ENCODE measurements at places on chromosomes 3 and 15. TPM values are rescaled to one million over a fixed set of nuclear protein-coding genes. Genes with fewer than 3 reads are reported as not detected.

DNA sequence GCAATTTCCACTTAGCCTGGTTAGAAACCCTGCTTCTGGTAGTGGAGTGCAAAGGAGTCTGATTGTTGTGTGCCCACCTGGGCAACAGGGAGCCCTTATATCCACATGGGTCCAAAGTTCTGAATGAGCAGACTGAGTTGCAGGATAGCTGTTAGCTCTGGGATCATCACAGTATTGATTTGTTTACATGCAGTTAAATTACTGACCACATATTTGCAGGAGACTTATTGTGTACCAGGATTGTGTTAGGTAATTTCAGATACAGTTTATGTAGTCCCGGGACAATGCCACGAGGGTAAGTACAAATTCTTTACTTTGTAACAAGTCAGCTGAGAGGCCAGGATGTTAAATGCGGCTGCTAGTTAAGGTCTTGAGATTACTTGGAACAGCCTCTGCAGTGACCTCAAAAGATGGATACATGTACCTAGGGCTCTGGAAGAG, 18.8 kb downstream of the ARHGEF26 start:
- DNase-seq, result no peak

DNA sequence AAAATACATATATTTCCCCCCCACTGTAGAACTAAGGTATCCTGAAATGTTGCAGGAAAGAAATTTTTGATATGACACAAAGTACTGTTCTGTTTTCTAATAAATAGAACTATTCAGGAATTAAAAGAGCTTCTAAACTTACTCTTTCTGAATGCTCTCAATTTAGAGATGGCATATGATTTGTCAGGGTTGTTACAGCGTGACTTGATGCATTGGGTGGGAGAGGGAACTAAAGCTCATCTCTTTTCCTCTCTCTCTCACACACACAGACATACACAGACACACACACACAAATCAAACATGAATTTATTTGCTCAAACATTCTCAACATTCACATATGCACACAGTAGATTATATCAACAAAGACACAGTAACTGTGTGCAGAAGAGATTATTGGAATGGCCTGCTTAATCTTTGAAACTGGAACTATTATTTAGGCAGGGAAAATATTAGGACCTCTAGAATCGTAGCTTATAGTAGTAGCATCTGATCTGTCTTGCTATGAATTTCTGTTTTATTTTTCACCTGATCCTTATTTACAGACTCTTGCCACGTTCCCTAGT, 807.4 kb upstream of the GBE1 start:
- no peak for DNase-seq

- DNase-seq, result no peak
Observed at GRCh38 chr3:23865595-23866396, 51.0 kb downstream of the NKIRAS1 start.

DNA sequence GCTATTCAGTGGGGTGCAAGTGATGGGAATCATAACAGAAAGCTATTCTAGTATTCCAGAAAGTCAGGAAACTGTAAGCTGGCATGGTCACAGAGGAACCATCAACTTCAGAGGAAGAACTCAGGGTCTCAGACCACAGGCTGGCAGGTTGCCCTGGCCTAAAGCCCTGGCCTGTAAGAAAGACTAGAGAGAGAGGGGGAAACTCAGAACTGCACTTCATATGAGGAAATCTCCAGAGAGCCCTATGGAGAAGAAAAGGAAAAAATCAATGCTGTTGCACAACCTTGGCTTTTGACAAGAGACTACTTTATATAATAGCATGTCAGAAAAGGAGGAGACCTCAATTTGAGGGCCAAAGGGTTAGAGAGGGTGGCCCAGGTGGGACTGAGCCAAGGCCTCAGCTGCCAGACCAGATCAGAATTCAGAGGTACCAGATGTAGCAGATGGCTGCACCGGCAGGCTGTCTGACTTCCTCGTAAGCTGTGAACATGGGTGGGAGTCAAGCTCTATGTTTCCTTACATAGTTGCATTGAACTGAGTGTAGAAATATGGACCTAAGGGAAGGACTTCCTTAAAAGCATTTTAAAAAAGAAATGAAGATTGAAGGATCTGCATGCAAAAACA, 333.8 kb downstream of the PDCD6IP start:
- DNase-seq, result no peak

GRCh38 chr3:8538913-8539312, 37.3 kb downstream of the LMCD1 start:
- no peak for DNase-seq

DNA sequence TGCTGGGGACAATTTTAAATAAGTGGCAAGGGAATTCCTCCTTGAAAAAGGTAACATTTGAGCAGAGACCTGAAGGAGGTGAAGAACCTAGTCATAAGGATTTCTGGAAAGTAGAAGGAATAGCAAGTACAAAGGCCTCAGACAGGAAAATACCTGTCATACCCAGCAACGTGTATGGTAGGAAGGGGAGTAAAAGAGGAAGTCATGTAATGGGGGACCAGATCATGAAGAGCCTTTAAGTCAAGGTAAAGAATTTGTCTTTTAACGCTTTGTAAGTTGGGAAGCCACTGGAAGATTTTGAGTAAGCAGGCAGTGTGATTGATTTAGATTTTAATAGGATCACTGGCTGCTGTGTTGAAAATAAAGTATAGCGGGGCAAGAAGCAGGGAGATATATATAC, 43.4 kb upstream of the FAH start:
- no peak for DNase-seq

DNA sequence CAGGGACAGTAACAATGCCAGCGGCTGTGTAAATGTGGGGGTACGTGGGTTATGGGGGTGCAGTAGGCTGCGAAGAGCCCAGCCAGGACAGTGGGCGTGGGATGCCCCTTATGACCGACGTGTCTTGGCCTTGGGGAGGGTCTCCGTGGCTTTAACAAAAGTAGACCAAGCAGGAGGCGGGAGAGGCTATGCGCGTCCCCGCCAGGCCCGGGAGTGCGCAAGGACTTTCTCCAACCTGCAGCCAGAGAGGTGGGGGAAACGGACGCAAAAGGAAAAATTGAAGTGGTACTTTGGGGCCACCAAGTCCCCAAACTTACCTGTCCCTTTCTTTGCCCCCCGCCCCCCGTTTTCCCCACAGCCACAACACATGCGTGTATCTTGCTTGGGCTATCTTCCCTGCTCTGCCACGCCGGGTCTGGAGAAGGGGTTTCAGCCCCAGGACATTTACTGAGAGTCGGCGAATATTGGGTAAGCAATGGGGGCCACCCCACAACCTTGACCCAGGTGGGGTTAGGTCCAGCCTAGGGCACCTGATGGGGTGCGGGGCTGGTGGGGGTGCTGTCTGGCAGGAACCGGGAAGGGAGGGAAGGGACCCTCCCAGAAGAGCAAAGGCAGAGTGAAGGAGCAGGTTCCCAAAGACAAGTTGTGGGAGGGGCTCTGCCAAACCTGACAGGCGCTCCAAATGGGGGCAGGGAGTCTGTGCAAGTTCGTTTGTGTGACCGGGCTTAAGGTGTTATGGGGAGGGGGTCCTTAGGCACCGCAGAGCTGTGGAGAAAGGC, 652 bp downstream of the ISLR2 start:
- DNase-seq, result no peak

DNA sequence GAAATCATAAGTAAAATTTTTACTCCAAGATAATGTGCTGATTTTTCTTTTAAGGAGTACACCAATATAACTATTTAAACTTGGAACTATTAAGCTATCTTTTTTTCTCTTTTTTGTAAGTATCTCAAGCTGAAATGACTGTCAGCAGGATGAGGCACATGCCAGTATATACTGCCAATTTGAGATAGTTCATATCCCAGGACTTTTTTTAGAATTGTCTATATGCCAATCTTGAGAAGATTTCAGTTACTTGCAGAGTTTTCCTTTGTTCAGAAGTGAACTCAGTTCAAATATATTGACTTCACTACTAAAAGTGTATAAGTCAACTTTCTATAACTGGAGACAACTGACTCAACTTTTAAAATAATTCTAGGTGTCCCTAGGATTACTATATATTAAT, 181.7 kb upstream of the ZNF717 start:
- DNase-seq, result no peak

- no peak for DNase-seq
Observed at GRCh38 chr3:147943265-147943945, 534.2 kb downstream of the ZIC1 start.

- no peak for DNase-seq
Observed at GRCh38 chr3:105364128-105364527, 2.6 kb upstream of the ALCAM start.

DNA sequence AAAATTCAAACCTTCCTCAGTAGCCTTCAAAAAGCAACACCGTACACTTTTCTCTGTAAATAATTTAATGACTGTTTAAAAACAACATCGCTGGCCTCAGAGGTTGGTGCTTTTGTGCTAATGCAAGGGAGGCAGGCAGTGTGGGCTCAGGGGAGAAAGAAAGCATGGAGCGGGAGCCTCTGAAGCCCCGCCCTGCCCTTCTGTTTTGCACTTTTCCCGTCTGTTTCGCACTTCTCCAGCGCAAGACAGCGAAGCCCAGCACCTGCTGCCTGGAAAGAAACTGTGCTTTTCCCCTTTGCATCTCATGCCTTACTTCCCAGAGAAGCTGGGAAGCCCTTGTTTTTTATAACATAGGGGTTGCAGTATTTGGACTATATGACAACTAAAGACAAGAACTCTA, 23.1 kb downstream of the TRPM1 start:
- no peak for DNase-seq

DNA sequence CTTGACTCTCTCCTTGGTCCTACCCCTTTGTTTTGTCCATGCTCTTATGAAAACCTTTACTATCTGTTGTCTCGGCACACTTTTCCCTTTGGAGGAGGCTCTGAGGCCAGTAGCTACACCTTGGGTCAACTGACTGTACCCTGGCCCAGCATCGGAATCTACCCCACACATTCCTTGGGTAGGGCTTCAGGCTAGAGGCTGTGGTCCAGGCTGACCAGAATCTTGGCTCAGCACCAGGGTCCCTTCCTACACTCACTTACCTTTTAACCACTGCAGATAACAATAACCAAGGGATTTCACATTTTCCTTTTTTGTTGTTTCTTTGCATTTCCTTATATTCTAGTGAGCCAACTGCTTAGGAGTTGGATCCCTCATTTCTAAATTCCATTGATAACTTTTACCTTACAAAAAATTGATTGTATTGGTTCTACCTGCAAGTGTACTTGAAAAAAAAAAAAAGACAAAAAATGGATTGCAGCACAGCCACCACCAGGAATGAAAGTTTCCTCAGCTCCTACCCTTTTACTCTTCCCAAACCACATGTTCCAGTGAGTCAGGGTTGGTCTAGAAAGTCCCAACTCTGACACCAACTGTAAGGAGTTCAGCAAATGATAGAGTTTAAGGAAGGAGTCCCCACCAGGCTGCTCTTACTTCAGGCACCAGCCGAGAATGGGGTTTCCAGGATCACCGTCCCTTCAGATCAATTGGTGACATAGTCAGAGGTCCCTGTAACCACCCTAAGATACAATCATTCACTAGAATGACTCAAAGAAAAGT, 95.6 kb downstream of the FBLN2 start:
- DNase-seq, result no peak

DNA sequence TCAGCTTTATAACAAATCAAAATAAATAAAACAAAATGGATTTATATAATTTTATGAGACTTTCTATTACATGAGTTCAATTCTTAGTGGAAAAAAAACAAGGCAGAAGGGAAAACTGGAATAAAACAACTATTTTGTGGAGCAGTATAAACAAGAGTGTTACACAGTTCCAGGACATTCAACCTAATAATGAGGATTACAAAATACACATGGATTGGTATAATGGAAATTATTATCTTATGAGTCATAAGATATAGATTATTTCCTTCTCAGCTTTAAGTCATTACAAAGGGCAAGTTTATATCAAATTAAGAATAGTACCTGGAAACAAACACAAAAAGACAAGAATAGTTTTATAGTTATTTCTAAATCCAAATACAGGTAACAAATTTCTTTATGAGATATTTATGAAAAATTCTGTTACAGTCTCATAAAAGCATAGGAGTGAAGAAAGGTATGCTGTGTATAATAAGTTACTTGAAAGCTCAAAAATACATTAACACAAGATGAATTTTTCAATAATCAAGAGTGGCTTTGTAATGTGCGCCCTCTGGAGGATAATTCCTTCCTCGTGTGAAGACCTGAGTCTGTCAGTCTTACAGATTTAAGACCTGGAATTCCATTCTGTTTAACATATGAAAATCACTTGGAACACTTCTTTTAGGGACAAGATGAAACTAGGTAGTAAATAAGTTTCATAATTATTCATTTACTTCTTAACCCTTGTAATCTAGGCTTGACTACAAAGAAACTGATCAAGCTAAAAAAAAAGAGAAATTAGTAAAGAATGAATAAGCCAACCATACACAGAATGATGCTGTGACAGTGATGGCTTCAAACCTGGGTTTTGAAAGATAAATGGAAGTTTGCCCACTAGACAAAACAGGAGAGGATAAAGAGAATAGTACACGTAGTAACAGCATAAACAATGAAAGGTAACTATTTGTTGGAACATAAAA, 9.5 kb downstream of the COPS2 start:
- DNase-seq, result no peak

- DNase-seq, result no peak
Observed at GRCh38 chr3:72659596-72659995, 188.6 kb downstream of the SHQ1 start.

- no peak for DNase-seq
Observed at GRCh38 chr15:58983261-58983660, 4.2 kb upstream of the RNF111 start.

GRCh38 chr3:169618894-169619792, 44.4 kb downstream of the MECOM start:
- DNase-seq, result no peak

DNA sequence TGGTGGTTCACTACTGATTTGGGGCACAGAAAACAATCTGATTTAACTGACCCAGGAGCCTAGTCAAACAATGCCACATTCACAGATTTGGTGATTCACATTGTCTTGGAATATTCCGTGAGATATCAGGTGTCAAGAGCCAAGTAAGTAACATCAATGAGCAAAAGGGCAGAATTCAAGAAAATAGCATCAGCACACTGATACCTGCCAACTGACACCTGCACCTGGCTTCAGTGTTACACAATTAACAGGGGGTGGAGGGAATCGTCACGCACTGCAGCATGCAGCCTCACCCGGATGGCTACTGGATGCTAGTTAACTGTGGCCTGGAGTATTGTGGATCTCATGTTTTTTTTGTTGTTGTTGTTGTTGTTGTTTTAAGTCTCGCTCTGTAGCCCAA, 17.6 kb downstream of the CCNL1 start:
- DNase-seq, result no peak

GRCh38 chr15:78702609-78703333, 61.8 kb upstream of the CHRNB4 start:
- no peak for DNase-seq

- DNase-seq, result no peak
Observed at GRCh38 chr3:67516496-67516895, 137.9 kb downstream of the SUCLG2 start.

GPR149 gene
- total RNA-seq, result not detected

CTXN2 gene
- total RNA-seq, result not detected

SPESP1 gene
- 0.93 TPM for total RNA-seq

GOLGA6B gene
- not detected for total RNA-seq

ERC2 gene
- total RNA-seq, result 2.3 TPM

ISL2 gene
- 1.1 TPM for total RNA-seq

ITGA11 gene
- total RNA-seq, result 10.6 TPM

ITIH4 gene
- total RNA-seq, result 1.2 TPM

TMEM212 gene
- total RNA-seq, result not detected

SAMD7 gene
- not detected for total RNA-seq

ATP10A gene
- 14.1 TPM for total RNA-seq

EOMES gene
- 0.63 TPM for total RNA-seq

ATP13A4 gene
- not detected for total RNA-seq

PDE12 gene
- total RNA-seq, result 14.8 TPM

THBS1 gene
- total RNA-seq, result 2,576 TPM

KNL1 gene
- 0.95 TPM for total RNA-seq
